ENCODE measurements at places on chromosomes 5 and 9. TPM values are rescaled to one million over a fixed set of nuclear protein-coding genes. Genes with fewer than 3 reads are reported as not detected.

WNT8A gene
- not detected for total RNA-seq

PCDHGB2 gene
- total RNA-seq: 0.88 TPM

ITGA1 gene
- total RNA-seq: 5.3 TPM

HAPLN1 gene
- total RNA-seq: not detected

GMCL2 gene
- not detected for total RNA-seq

- H3K27ac ChIP-seq: no peak overlapping the region
- H3K27me3 ChIP-seq: no peaks in the 10 kb centered on the region
- H3K4me3 ChIP-seq: no peak overlapping the region
- H3K4me1 ChIP-seq: peaks cover 19% of the 10 kb centered on the region
- peaks cover 84% of the 10 kb centered on the region for H3K36me3 ChIP-seq
- DNase-seq: no peak
These were observed 292.0 kb downstream of the FANCC start for GRCh38 chr9:95025213-95026147.

GRCh38 chr5:143290125-143290524 lies 113.4 kb downstream of the NR3C1 start:
- DNase-seq: no peak
- no peak overlapping the region for H3K4me3 ChIP-seq
- no peak overlapping the region for H3K27ac ChIP-seq
- H3K36me3 ChIP-seq: peaks cover 73% of the 10 kb centered on the region
- no peaks in the 10 kb centered on the region for H3K27me3 ChIP-seq

DNA sequence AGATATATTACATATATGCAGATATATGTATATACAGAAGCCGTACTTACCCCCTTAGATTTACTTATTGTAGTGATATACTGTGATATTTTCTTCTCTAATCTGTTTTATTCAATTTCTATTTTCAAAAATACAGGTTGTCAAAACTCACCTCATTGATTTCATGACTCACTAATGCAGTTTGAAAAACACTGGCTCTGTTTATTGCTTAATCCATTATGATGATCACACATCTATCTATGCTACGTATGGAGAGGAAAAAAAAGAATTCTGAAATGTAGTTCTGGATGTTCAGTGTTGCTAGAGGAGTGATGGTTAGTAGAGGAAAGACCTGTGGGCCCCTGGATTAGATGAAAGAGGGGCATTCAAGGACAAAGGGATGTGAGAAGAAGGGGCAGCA lies 121.0 kb upstream of the RPS23 start:
- H3K36me3 ChIP-seq: peaks cover 7% of the 10 kb centered on the region
- no peak for DNase-seq
- no peak overlapping the region for H3K4me3 ChIP-seq
- peaks cover 32% of the 10 kb centered on the region for H3K4me1 ChIP-seq
- H3K27me3 ChIP-seq: no peaks in the 10 kb centered on the region
- H3K27ac ChIP-seq: peak overlapping the region; percentile 7

DNA sequence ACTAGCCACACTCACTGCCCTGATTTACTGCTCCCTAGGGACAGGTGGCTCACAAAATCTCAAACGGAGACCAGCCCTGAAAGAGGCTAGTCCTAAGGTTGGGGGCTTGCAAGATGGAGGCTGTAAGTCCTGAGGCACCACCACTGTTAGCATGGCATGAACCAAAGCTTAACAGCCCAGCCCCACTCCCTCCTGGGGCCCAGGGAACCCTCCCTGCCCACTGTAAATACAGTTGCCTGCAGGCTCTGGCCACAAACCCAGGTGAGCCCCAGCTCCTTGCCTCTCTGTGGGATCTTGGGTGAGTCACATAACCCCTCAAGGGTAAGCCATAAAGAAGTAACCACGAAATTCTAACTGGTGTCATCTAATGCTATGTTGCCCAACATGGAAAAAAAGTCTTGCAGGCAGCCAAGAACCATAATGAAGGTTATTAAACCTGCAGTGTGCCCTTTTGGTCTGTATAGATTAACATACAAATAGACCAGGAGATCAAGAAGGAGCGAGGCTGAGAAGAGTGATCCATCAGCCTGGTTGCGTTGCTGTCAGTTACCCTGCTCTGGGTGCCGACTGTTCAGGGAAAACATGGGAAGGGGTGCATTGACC lies 1.7 kb upstream of the POMT1 start:
- H3K36me3 ChIP-seq: peaks cover 66% of the 10 kb centered on the region
- no peak overlapping the region for H3K27ac ChIP-seq
- no peaks in the 10 kb centered on the region for H3K27me3 ChIP-seq
- H3K4me3 ChIP-seq: peak overlapping the region; percentile 86

DNA sequence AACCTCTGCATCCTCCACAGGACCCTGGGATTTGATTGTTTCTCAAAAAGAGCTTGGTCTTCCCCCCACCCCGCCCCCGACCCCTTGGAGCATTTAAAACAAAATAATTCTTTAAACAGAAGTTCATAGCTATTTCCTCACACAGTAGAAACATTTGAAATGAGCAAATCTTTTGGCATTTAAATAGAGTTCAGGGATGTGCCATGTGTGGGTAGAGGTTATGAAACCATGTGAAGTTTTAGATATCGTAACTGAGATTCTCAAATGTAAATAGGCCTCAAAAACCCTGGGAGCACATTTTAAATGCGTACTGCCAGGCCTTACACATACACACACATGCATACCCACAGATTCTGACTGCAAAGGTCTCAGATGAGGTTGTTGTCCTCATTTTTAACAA lies 66.5 kb downstream of the EPB41L4B start:
- H3K4me1 ChIP-seq: peaks cover 56% of the 10 kb centered on the region
- peaks cover 21% of the 10 kb centered on the region for H3K36me3 ChIP-seq
- H3K4me3 ChIP-seq: peak overlapping the region; percentile 59
